ENCODE measurements at places on chromosomes 2 and 18.

GRCh38 chr2:19021100-19021476, 337.3 kb downstream of the OSR1 start:
- DNase-seq, result no peak

GRCh38 chr2:24793761-24794435, 673 bp downstream of the CENPO start:
- DNase-seq, result peak; percentile 26

DNA sequence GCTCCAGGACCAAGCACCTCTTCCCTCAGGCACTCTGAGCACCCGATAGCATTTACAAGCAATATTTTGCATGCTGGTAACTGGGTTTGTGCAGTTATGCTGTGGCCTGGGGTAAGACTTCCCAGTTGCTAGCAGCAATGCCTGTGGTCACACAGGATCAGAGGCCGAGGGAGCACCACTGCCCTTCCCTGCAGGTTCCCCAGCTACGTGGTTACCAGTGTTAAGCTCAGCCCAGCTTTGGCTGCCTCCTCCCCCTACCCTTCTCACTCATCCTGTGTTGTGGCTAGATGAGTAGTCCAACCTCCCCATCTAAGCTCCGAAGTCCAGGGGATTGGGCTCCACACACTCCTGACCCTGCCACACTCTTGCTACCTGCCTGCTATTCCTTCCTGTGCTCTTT, 141.1 kb downstream of the CELF4 start:
- no peak for DNase-seq

DNA sequence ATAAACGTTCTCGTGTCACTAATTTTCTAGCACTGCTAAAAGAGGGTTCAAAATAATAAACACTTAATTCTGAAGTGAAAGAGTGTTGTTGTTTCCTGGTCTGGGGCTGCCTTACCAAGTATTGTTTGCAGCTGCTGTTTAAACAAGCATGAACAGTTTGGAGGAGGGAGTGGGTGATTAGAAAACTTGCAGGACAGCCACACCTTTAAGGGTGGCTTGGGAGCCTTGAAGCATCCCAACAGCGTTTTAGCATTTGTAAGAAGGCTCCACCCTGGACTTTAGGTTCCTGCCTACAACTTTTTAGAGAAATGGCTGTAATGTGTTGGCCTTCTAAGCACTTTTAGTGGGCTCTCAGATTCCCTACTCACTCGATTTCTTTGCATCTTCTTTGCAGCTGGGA, 371.6 kb downstream of the TGIF1 start:
- DNase-seq, result no peak

DNA sequence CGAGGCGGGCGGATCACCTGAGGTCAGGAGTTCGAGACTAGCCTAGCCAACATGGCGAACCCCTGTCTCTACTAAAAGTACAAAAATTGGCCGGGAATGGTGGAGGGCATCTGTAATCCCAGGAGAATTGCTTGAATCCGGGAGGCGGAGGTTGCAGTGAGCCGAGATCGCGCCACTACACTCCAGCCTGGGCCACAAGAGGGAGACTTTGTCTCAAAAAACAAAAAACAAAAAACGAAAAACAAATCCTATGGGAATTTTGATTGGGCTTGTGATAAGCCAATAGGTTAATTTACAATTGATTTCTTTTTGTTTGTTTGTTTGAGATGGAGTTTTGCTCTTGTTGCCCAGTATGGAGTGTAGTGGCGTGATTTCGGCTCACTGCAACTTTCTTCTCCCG, 24.2 kb upstream of the TOGARAM2 start:
- no peak for DNase-seq

- DNase-seq, result no peak
Measured at GRCh38 chr2:217988840-217989204, 14.0 kb downstream of the TNS1 start.

DNA sequence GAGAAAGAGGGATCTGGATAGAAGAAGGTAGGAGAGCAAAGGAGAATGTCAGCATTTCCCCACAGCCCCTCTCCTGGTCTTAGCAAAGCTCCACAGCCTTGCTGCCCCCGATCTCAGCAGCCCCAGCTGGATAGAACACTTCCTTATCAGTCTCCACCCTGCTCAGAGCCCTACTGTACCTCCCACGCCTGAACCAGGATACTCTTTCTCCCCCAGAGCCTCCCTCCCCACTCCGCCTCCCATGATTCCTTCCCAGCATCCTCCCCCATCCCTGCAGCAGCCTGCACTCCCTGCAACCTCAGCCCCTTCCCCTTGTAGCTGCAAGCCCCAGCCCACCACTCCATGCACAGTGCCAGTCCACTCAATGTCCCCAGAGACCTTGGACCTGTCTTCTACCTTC, 25.8 kb downstream of the PLB1 start:
- DNase-seq, result no peak

GRCh38 chr18:42586601-42587000, 528.9 kb downstream of the RIT2 start:
- no peak for DNase-seq

DNA sequence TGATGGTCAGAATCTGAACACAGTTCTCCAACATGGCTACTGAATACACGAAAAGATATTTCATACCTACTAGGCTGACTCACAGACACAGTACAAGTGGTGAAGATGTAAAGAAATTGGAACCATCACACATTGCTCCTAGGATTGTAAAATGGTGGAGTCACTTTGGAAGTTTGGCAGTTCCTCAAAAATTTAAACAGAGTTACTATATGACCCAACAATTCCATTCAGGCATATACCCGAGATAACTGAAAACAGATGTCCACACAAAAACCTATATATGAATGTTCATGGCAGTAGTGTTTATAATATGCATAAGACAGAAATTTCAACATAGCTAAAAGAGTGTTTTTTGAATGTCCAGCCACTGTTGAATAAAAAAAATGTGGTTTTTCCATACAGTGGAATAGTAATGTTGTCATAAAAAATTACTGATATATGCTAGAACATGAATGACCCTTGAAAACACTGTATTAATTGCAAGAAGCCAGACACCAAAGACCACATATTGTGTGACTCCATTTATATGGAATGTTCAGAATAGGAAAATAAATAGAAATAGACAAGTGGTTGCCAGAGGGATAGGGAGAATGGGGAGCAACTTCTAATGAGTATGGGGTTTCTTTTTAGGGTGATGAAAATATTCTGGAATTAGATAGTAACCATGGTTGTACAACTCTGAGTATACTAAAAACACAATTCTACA, 10.1 kb downstream of the RMP24 start:
- no peak for DNase-seq

GRCh38 chr18:22417496-22418188, at the start of gene CTAGE1:
Gene CTAGE1 (minus strand): TSS chr18:22417915. CDS start chr18:22417811, 104 bp downstream.
- no peak for DNase-seq

DNA sequence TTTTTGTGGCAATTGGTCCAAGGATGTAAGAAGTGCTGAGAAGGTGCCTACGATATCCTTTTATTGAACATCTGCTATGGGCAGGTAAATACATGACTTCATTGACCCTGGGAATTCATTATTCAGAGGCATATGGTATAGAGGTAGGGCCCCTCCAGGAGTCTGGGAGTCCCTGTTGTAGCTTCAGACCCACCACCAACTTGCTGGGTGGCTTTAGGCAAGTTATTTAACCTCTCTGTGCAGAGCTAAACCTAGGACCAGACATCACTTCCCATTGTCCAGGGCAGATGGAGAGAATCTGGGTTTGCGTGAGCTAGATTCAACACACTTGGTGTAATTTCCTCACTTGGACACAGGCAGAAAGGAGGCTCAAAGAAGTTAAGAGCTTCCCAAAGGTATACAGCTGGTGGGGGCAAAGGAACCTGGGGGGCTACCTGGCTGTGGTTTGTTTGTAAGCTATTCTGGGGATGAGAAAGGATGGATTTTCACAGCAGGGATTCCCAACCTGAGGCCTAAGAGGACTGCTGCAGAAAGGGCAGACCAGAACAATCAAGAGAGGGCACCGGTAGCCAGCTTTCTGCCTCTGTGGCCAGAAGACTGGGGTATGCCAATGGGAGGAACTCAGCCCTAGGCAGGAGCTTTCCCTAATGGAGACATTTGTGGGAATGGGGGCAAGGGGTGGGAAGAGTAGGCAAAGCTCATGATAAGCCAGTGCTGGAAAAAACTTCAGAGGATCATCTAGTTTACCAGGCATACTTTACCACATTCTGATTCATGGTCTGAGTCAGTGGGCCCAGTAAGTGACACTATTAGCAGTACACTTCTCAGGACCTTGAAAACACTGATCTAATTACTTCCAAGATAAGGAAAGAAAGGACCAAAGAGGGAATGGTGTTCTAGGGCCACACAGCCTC, 102.7 kb upstream of the SMAD2 start:
- no peak for DNase-seq

DNA sequence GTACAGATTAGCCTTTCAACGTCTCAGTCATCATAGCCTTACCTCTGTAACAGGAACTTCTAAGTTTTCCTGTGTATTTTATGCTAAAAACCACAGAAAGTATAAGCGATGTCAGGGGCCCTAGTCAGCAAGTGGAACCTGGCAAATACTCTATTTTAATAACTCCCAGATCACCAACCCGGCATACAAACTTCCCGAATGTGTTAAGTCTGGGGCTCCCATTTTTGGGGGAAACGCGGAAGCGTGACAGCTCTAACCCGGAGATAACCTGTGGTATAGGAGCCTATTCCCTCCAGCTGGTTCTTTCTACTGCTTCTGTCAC, 574 bp downstream of the NIFK start:
- DNase-seq, result peak; percentile 21

- no peak for DNase-seq
Measured at GRCh38 chr2:207594264-207594663, 30.9 kb downstream of the METTL21A start.

- no peak for DNase-seq
Measured at GRCh38 chr2:206993396-206993911, 54.1 kb downstream of the CPO start.

- DNase-seq, result no peak
Measured at GRCh38 chr18:79620576-79621165, 58.9 kb upstream of the CTDP1 start.

- peak; percentile 29 for DNase-seq
Measured at GRCh38 chr2:20579866-20580265, 71.0 kb downstream of the HS1BP3 start.

GRCh38 chr2:119751706-119752105, 8.0 kb upstream of the PTPN4 start:
- DNase-seq, result no peak

GRCh38 chr18:61198486-61198885, 134.7 kb upstream of the CDH20 start:
- no peak for DNase-seq

DNA sequence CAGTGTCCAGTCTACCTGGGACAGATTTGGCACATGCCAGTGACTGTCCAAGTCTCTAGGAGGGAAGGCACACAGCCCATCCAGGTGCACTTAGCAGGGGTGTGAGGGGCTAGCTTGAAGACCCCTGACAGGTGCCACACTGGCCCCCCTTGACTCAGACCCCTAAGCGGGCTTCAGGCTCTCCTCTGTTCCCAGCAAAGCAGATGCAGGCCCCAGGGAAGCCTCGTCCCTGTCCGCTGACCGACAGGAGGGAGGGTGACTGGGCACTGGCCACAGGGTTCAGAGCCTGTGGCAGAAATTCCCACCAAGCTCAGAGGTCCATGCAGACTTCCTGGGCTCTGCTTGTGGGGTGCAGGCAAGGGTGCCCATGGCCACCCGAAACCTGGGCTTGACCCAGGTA, 239.8 kb upstream of the MYT1L start:
- no peak for DNase-seq

DNA sequence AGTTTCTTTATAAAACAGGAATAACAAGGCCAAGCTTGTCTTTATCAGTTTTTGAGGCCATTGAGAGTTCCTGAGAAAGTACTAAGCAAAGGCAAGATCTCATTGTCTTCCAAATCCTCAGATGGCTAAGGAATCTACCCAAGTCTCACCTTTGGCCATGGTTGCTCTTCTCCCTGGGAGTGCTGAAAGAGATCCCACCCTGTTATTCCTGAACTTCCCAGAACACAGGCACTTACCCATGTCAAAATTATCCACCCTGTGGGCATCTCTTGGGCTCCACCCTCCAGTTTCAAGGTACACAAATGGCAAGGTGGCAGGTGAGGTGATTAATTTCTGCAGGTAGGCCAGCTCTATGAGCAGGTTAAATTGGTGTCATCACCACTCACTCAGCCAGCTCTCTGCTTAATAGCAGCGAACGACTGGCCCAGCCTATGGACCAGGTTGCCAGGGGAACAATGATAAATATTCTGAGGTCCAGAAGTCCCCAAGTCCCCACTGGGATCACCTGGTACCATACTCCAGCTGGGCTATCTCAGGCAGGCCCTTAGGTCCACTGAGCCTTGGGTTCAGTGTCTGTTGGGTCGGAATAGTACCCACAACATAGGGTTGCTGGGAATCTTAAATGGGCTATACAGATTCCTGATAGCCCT, 2.3 kb upstream of the SPRED2 start:
- no peak for DNase-seq

DNA sequence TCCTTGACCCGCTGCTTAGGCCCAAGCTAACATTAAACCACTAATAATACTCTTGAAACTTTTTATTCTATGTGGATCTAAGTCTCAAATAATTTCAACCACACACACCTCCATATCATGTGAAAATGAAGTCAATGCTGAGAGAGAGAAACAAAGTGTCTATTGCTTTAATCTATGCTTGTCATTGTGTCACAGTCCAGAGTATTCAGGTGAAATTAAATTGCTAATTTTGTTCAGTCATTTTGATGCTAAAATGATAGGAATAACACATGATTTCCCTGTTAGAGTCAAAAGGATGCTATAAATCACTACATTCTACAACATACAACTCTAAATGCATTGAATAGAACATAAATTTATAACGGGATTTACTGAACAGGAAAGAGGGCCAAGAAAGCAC, 195.4 kb downstream of the ERBB4 start:
- DNase-seq, result no peak

- no peak for DNase-seq
Measured at GRCh38 chr18:23812546-23813440, 123.5 kb downstream of the LAMA3 start.

GRCh38 chr2:54543733-54544396, 87.7 kb downstream of the SPTBN1 start:
- DNase-seq, result no peak

DNA sequence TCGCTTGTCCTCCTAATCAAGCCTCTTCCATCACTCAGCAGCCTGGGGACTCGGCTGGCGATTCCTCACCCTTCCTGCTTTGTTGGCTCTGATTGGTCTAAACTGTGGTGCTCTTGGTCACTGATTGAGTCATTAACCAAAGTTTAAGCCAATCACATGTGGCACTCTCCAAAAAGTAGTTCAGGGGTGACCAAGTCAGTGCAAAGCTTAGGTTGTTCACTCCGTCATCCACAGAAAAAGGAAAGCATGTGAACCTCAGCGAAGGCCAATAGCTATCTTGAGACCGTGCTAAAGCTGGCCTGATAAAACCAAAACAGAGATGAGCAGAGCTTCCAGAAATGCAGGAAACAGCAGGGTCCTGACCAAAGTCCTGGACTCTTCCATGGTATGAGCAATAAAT, 4.9 kb downstream of the ALPK2 start:
- no peak for DNase-seq

DNA sequence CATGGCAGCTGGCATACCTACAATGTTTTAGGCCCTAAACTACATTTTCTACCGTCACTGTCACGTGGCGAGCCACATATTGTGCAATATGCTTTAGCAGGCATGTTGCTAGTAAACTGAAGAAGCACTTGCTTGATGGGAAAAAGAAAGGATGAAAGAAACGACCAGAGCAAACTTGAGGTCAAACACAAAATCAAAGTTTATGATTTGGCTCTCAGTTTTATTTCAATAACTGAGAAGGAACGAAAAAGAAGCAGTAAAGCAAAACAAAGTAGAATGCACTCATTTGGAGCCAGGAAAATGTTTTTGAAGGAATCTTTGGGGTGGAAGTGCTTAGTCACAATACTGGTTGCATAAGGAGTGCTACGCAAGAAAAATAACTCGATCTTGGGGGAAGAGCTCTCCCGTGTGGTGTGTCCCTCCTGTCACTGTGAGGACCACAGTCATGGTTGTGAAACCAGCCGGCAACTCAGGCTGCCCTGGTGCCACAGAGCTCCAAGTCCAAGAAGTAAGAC, 349.8 kb downstream of the RBM43 start:
- peak; percentile 68 for DNase-seq

Data from suppressor macrophage (primary cell).